ENCODE measurements at places on chromosomes 6 and 20.

DNA sequence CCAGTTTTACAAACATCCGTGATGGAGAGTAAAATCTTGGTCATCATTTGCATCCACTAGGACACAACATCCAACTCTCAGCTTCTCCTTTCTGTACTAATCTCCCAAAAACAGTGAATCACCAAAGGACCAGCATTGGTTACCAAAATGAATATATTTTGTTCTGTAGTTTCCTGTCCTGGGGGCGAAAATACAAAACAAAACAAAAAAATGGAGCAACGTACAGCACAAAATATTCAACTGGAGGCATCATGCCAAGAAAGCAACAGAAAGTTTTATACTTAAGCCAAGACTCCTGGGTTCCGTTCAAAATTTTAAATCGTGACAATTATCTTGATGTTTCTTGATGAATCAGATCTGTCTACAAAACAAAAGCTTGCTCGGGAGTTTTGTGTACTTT lies 126.6 kb upstream of the CCDC28A start:
- peak; percentile 78 for DNase-seq

GRCh38 chr6:138815797-138816528 lies 20.1 kb downstream of the ECT2L start:
- DNase-seq: peak; percentile 20

DNA sequence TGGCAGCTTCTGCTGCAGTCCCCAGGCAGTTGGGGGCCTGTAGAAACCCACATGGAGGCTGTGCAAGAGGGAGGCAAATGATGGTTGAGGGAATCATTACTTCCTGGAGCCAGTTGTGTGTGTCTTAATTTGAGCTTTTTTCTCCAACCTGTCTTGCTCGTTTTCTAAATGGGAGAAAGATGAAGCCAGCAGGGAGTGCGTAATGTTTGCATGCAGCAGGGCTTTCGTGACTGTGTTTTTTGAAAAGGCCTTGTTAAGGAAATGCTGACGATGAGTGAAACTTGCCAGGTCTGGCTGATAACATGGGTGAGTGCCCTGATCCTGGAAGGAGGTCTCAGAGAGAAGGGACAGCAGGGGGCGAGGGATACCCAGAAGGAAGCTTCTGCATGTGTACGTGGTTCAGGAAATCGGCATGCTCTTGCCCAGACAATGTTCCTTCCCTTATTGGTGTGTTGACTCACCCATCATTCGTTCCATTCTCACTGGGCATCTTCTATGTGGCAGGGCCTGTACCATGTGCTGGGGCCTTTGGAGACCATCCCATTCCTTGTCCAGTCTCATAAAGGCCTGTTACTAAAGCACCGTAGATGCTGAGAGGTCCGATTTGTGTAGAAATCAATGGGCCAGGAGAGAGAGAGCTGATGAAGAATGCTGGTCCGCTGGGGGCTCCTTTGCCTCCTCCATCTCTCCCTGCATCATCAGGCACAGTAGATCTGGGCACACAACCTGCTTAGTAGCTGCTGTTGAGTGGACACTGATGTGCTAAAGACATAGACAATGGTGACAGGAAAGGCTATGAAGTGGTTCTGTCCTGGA lies 27.4 kb downstream of the GLP1R start:
- DNase-seq: no peak

DNA sequence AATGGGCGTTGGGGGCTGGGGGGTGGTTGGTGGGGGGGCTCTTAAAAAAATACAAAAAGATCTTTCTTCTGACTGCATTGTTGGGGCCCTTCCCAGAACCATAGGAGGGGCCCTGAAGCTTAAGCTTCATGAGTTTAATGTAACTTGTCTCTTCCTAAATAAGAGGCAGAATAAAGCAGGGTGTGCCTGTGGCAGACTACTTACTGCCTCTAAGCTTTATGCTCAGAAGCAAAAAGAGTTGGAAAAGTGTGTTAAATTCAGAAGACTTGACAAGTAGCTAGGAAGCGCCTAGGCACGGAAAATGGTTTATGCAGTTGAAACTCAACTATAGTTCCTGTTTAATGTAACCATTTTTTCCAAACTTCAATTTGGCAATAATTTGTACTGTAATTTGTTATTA lies 44.5 kb downstream of the TIAM2 start:
- no peak for DNase-seq

DNA sequence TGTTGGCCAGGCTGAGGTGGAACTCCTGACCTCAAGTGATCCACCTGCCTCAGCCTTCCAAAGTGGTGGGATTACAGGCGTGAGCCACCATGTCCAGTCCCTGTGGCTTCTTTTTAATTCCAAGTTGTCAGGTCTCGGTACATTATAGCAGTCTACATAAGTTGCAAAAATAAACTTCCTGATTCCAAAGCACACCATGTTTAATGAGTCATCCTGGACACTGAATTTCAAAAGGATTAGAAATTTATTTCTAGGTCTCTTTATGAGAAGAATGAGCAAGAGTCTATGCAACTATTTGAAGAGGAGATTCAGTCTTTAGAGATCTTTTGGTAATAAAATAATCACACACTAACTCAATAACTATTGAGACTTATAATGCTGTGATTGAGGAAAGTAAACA lies 63.9 kb upstream of the MCHR2 start:
- no peak for DNase-seq

DNA sequence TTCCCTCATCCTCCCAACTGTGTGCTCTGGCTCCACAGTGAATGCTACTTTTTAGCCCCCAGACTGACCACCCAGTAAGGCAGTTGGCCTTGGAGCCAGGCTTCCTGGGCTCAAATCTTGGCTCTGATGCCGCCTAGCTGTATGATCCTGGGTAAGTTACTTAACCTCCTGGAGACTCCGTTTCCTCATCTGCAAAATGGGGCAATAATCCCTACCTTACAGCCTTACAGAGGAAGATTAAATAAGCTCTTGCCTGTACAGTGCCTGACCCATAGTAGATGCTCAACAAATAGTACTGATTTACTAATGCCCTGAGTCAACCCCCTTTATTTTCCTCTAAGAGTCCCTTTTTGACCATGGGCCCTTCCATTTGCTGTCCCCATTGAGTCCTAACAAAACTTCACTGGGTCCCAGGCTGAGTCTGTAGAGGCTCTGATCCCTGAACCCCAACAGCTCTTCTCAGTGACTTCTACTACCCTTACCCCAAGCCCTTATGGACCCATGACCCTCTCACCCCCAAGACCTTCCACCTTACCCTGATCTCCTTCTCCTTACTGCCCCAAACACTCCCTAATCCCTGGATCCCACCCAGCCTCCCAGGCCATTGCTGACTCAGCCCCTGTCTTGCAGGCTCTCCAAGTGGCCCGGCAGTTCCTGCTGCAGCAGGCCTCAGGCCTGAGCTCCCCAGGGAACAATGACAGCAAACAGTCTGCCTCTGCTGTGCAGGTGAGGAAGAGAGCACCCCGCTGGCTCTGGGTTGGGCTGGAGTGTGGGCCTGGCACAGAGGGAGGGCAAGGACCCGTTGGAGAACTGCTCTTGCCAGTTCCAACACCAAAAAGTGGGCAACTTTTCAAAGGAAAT lies 31.4 kb downstream of the FOXP4 start:
- no peak for DNase-seq

- DNase-seq: no peak
Measured at GRCh38 chr6:91098006-91098405, 511.1 kb upstream of the MAP3K7 start.

- no peak for DNase-seq
Measured at GRCh38 chr6:109081026-109081425, 13.6 kb downstream of the SESN1 start.

DNA sequence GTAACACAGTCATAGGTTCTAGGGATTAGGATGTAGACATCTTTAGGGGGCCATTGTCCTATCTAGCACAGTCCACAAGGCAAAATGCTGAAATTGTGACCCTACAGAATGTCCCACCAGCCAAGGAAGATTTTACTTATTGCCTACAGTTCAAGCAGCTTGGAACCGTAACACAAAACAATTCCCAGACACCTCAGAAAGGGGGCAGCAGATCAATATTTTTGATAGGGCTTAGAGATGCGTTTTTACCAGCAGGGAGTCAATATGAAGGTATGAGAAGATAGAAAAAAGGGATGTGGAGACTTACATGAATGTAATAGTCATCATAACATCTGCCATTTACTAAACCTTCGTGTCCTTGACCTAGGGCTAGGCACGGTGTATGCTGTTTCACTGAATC lies 81.0 kb downstream of the TMEM170B start:
- no peak for DNase-seq

GRCh38 chr6:88619951-88620350 lies 343.5 kb downstream of the RNGTT start:
- DNase-seq: no peak
